ENCODE measurements at places on chromosomes 5 and 9.

- no peak for DNase-seq
Measured at GRCh38 chr5:1048861-1049838, 40.5 kb downstream of the NKD2 start.

GRCh38 chr5:174411479-174411819 lies 312.9 kb upstream of the MSX2 start:
- no peak for DNase-seq

DNA sequence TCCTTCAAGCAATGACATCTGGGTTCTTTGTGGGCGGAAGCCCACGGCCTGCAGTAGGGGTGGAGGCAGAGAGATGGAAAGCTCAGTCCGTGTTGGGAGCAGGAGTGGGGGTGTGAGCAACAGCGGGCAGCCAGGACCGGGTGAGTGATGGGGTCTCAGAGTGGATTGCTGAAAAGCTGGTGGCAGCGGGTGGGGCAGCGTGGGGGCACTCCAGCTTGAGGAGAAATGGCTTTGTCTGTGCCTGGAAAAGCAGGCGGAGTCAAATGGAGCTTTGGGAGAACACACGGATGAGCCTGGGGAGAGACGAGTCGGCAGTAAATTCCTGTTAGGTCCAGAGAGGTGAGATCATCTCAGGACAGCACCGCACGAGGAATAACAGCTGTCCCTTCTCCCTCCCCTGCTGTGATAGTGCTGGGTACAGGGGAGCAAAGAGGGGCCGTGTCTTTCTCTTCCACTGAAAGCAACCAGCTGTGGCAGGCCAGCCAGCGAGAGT lies 42.1 kb downstream of the CACNA1B start:
- DNase-seq, result no peak

DNA sequence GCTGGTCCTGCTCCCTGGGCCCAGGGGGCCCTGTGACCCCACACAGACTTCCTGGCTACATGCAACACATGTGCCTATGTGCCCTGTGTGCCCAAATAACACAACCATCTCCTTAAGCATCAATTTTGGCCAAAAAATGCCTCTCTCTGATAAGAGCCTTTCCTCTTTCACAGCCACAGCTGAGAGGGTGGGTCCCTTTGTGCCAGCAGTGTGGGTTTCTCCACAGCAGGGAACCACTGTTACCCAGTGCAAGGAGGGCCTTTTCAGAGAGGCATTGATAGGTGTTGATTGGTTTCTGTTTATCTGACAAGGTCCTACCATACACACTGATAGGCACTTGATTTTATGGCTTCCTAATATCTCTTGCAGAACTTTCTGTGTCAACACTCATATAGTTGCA lies 42.7 kb downstream of the SYK start:
- DNase-seq, result no peak

DNA sequence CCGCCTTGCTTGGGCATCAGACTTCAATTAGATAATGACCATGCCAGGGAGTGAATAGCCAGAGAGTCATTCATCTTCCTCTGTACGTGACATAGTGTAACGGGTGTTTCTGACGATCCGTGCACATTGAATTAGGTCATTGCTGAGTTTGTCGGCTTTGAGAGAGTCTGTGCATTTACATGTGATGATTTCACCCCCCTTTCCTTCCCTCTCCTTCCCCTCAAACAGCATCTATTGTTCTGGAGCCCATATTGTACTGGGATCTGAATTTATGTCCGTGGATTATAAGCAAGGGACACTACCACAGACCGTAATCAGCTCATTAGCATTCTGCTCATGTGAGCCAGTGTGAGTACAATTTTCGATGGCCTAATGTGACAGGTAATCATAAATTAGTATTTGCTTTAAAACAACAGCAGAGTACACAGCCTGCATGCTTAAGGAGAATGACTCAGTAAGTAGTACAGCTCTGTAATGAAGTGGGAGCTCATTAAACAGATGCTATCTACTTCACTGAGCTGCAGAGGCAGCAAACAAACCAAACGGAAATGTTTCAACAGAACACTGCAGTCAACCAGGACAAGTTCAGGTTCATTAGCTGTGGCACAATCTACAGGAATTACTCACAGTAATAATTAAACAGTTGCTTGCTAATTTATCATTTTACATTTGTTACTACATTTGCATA lies 302.1 kb downstream of the CSNK1G3 start:
- no peak for DNase-seq

DNA sequence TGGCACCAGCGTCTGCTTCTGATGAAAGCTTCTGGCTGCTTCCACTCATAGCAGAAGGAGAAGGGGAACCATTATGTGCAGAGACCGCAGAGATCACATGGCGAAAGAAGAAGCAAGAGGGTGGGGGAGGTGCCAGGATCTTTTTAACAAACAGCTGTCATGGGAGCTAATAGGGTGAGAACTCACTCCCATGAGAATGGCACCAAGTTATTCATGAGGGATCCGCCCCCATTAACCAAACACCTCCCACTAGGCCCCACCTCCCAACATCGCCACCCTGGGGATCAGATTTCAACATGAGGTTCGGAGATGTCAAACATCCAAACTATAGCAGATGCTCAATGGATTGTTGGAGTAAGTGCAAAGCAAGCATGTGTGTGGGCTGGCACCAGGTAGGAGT lies 125.8 kb upstream of the SLIT3 start:
- no peak for DNase-seq

- DNase-seq, result no peak
Measured at GRCh38 chr5:64161420-64161819, 4.2 kb upstream of the RNF180 start.

DNA sequence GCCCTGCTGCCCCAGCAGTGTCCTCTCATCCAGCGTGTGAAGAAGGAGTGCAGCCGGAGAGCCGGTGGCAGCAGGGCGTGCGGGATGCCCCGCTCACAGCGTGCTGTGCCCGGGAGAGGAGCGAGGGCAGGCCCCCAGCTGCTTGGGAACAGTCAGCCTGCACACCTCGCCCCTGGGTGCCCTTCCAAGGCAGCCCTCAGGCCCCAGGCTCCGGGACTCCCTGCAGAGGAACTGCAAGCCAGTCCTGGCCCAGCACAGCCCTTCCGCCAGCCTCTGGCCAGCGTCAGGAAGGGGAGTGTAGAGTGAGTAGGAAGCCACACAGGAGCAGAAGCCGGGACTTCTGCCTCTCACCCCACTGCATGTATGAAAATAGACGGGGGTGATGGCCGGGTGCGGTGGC lies 43.5 kb downstream of the ADAMTS2 start:
- DNase-seq, result no peak

GRCh38 chr5:39863926-39864552 lies 439.3 kb upstream of the DAB2 start:
- no peak for DNase-seq

GRCh38 chr5:29197631-29198454 lies 1995.6 kb upstream of the CDH6 start:
- no peak for DNase-seq

DNA sequence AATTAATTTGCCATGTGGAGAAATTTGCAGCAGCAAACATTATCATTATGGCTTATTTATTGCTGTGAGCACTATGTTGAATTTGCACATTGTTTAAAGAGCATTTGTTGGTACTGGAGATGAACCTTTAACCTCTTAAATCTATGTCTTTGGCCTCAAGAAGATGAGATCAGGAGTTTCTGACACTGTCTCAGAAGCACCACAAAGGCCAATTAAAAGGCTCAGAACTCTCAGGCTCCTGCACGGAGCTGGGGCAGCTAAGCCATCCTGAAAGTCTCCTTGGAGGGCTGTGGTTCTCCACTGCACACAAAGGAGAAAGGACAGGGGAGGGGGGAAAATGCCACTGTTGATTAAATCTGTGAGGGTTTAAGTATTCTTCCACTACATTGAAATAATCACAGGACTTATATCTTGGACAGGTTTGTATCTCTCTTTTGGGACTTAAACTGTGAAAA lies 33.1 kb downstream of the ZNF366 start:
- no peak for DNase-seq

- no peak for DNase-seq
Measured at GRCh38 chr9:35254237-35254636, 92.4 kb downstream of the UNC13B start.

DNA sequence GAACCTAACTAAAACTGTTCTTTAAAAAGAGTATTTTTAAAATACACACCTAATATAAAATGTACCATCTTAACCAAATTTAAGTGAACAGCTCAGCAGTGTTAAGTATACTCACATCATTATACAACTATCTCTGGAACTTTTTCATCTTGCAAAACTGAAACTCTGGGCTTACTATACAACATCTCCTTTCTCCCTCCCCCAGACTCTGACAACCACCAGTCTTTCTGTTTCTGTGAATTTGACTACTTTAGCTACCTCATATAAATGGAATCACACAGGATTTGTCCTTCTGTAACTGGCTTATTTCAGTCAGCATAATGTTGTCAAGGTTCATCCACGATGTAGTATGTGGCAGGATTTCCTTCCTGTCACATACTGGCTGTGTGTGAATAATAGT lies 93.5 kb downstream of the FOXD1 start:
- DNase-seq, result no peak

All from hematopoietic multipotent progenitor cell treated with erythropoietin and hydrocortisone succinate and interleukin-3 and kit ligand, for 15 days (in vitro differentiated cells).